ENCODE measurements at places on chromosomes 2 and 18. TPM values are rescaled to one million over a fixed set of nuclear protein-coding genes. Genes with fewer than 3 reads are reported as not detected.
A peak's percentile ranks its signal among the peaks of the same experiment; 100 is the strongest.

- no peaks in the 10 kb centered on the region for H3K36me3 ChIP-seq
- peaks cover 10% of the 10 kb centered on the region for H3K4me1 ChIP-seq
- no peak overlapping the region for H3K27ac ChIP-seq
- no peak overlapping the region for H3K4me3 ChIP-seq
- no peak for DNase-seq
These were observed 76.6 kb downstream of the INPP4A start for GRCh38 chr2:98521266-98521665.

DNA sequence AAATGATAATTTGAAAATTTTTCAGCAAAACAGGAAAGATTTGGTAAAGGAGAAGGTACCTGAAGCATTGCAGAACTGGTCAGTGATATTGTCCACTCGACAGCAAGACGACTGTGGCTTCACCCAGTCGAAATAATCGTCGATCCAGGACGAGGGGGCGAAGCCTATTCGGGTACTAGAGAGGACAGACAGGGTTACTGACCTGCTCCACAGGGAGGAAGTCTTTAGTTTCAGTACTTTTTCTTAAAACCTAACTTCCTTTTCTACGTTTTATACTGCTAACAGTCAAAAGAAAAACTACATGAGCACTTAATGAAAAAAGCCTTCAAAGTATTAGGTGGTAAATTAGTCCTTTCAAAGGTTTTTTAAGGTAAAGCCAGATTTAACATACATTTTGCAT, 36.0 kb downstream of the RMC1 start:
- no peak for DNase-seq
- no peak overlapping the region for H3K4me3 ChIP-seq
- H3K27me3 ChIP-seq = no peaks in the 10 kb centered on the region
- no peak overlapping the region for H3K27ac ChIP-seq
- peaks cover 89% of the 10 kb centered on the region for H3K36me3 ChIP-seq
- H3K4me1 ChIP-seq = no peaks in the 10 kb centered on the region

DNA sequence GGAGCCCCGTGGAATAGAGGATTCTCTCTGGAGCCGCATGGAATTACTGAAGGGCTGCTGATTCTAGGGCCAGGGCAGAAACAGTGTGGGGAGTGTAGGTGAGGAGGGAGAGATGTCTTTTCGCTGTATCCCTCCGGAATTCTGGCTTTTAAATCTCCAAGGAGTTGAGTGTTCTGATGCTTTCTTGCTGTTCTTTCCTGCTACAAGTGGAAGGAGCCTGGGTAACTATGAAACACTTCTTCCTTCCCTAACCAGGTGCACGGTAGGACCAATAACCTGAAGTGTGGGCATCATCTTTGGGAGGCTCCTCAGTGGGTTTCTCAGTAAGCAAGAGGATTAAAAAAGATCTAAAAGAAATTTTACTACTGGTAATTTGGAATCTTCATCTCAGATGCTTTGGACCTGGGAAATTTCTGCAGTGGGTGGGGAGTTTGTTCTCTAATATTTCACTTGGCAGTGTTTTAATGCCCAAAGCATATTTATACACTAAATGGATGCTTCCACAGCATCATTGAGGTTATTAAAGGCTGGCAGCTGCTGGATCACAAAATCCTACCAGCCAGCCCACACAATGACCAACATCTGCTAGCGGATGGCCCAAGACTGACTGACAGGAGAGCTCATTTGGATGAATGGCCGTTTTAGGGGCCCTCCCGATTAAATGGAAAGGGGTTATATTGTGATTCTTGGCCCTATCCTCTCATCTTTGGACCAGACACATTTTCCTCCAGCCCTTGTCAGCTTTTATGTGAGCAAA, 2.1 kb downstream of the EML6 start:
- peaks cover 11% of the 10 kb centered on the region for H3K4me1 ChIP-seq
- no peak for DNase-seq
- no peak overlapping the region for H3K27ac ChIP-seq
- H3K27me3 ChIP-seq = no peaks in the 10 kb centered on the region

DNA sequence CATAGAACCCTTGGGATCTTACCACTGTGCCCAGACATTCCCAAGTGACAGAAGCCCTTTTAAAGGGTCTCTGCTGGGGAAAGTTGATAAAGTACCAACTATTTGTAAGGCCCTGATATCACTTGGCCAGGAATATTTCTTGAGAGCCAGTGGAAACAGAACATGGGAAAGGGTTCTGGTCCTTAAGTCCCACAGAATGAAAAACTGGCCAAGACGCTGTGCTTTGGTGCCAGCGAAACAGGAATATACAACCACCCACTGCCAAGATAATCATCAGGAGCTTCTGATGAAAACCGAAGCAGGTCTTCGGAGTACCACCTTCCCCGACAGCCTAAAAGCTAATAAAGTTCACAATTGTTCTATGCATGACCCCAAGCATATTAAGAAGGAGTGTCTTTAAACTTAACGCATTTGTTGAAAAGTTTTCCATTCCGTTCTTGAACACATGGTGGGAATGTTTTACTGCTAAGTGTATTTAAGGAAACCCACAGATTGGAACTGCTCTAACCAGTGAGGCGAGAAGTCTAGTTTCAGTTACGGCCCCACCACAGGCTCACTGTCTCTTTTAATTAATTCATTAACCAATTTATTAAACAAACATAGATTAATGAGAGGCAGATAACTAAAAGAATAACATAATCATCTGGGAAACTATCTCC, 152.6 kb downstream of the ANKRD44 start:
- H3K4me1 ChIP-seq = no peaks in the 10 kb centered on the region
- H3K27me3 ChIP-seq = no peaks in the 10 kb centered on the region
- no peak for DNase-seq
- H3K4me3 ChIP-seq = no peak overlapping the region
- H3K27ac ChIP-seq = no peak overlapping the region

NAT8 gene
- total RNA-seq = not detected

REG1B gene
- not detected for total RNA-seq

DNA sequence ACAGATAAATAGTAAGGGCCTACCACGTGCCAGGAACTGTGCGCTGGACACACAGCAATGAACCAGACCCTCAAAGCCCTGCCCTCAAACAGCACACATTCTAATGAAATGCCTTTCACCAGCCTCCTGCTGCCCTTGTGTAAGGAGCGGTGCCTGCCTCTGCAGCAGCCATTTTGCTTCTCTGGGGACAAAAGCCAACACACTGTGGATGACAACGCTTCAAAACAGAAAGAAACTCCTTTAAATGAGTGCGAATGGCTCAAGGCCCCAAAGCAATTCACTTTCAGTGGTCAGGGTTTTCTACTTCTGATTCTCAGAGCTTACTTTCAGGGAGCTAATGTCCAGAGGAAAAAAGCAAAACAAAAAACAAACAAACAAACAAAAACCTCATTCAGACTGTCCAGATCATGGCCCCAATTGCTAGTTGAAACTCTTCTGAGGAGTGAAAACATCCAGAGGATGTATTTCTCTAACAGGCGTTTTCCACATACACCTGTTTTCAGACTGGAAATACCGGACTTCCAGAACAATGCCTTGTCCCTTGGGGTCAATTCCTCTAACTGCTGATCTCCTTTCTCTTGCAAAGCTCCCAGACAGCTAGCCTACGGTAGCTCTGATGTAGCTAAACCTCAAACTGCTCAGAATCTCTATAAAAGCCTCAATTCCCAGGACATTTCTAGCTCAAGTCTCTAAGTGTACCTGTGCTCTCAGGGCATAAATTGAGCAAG, 323.3 kb upstream of the ZNF521 start:
- no peak overlapping the region for H3K27ac ChIP-seq
- no peak overlapping the region for H3K4me3 ChIP-seq
- H3K27me3 ChIP-seq = no peaks in the 10 kb centered on the region
- DNase-seq = no peak

SCYGR4 gene
- total RNA-seq = not detected

CENPA gene
- total RNA-seq = not detected

DNA sequence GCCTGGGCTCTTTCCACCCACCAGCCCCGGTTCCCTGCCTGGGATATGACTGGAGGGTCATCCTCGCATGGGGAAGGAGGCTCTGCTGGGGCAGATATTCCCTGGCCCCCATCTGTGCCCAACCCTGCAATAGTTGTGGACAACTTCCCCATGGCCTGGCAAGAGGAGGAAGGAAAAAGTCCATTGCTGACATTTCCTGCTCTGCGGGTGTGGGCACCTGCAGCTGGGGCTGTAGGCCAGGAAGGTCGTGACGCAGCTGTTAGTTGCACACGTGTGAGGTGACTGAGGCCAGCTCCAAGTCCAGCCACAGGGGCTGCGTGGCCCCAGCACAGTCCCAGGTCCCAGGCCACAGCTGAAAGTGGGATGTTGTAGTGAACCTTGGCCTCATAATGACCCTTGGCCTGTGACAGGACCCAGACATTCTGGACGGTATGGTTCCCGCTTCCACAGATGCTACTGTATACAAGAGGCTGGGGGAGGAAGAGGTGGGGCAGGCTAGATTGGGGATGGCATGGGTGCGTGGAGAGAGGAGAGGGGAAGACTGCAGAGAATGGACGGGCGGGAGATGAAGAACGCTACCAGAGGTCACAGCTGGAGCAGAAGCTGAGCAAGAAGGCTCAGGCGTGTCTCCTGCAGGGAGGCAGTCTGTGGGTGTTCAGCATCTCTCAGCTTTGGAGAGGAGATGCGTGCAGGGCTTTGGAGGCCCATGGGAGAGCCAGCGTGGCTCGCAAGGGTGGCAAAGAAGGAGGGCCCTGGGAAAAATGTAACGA, 22.1 kb downstream of the OTOF start:
- H3K27ac ChIP-seq = peak overlapping the region; percentile 80
- H3K36me3 ChIP-seq = no peaks in the 10 kb centered on the region
- peaks cover 22% of the 10 kb centered on the region for H3K4me1 ChIP-seq
- DNase-seq = peak; percentile 20
- no peaks in the 10 kb centered on the region for H3K27me3 ChIP-seq

DNA sequence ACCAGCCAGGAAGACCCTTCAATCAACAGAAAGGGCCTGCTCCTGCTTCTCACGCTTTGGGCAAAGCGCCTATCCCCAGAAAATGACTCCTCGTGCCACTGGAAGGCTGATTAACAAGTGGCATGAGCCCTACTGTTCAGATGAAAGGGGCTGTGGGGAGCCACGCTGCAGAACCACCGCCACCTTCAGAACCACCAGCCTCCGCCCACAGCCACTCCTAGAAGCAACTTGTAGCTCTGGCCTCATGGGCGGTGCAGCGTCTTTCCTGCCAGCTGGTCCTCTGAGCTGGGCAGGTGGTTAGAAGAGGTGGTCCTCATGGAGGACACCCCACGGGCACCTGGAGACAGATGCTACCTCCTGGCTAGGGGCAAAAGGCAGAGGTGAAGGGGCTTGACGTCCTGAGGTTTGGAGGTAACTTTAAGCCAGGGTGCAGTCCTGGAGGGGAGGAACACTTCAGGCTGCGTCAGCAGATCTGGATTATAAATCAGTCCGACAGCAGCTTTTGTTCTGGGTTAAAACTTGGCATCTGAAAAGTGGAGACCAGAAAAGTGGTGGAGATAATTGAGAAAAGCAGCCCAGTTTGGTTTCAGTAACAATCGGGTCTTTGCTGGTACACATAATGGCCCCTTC, 861 bp upstream of the SEMA4C start:
- H3K27ac ChIP-seq = peak overlapping the region; percentile 97
- no peak overlapping the region for H3K4me3 ChIP-seq
- H3K27me3 ChIP-seq = no peaks in the 10 kb centered on the region
- peaks cover 3% of the 10 kb centered on the region for H3K36me3 ChIP-seq

DNA sequence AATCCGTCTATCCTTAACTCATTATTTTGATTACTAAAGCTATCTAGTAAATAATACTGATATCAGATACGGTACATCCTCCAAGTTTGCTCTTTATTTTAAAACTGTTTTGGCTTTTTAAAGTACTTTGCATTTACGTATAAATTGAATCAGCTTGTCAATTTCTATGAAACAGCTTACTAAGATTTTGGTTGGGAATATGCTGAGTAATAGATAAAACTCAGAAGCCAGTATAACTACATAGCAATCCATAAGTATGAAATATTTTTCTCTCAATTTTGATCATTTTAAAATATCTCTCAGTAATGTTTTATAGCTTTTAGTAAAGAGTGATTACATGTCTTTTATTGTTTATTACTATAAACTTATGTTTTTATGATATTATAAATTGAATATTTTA, 116.2 kb upstream of the SOX11 start:
- no peak overlapping the region for H3K27ac ChIP-seq
- no peaks in the 10 kb centered on the region for H3K36me3 ChIP-seq
- no peak for DNase-seq
- H3K4me1 ChIP-seq = no peaks in the 10 kb centered on the region

All from thyroid gland (tissue), 4 donors.